Neural crest cell (in vitro differentiated cells): ENCODE measurements at places on chromosomes 1 and 21. TPM values are rescaled to one million over a fixed set of nuclear protein-coding genes. Genes with fewer than 3 reads are reported as not detected.

HES3 gene
- 23.6 and 25.2 TPM in 2 replicates for total RNA-seq

ATAD3C gene
- 0.23 and 0.41 TPM in 2 replicates for total RNA-seq

DNA sequence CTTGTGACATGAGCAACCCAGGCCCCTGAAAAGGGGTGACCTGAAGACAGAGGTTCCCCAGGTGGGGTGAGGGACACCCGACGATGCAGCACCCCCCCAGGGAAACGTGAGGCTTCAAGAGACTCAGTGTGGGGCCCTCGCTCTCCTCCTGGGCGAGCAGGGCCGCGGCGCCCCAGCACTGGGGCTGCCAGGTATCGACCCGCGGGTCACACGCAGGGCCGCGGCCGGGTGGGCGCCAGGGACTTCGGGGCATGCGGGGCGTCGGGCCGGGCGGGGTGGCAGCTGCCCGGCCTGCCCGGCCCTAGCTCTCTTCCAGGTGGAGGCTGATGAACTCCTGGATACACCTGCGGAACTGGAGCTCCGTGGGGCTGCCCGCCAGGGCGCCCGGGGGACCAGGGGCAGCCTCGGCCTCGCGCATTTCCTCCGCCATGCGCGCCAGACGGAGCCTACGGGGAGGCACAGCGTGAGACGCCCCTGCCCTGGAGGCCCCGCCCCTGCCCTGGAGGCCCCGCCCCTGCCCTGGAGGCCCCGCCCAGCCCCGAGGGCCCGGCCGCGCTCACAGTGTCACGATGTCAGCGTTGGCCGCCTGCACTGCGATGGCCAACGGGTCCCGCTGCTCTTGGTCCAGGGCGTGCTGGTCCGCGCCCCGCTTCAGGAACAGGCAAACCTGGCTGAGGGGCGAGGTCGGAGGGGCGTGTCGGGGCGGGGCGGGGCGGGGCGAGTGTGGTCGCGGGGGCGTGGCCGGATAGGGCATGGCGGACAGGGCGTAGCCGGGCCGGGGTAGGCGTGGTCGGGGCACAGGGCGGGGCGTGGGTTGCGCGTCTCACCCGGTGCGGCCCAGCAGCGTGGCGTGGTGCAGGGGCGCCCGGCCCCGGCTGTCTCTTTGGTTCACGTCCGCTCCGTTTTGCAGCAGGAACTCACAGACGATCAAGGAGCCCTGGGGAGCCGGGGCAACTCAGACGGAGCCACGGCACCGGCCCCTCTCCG, 13.3 kb downstream of the SCNN1D start:
- no peak for DNase-seq

DNA sequence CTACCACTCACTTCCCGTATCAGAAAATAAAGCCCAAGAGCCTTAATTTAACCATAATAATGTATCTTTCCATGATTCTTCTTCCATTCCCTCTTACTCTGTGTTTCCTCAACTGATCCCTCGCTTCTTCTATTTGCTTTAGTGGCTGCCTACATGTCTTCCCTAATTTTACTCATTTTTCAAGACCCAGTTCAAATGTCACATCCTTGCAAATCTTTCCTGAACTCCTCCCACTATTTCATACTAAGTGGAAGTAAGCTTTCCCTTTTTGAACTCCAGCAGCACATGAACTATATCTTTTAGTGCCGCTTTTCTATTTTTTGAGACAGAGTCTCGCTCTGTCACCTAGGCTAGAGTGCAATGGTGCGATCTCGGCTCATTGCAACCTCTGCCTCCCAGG, 3.8 kb upstream of the NFYC start:
- DNase-seq: no peak

DNA sequence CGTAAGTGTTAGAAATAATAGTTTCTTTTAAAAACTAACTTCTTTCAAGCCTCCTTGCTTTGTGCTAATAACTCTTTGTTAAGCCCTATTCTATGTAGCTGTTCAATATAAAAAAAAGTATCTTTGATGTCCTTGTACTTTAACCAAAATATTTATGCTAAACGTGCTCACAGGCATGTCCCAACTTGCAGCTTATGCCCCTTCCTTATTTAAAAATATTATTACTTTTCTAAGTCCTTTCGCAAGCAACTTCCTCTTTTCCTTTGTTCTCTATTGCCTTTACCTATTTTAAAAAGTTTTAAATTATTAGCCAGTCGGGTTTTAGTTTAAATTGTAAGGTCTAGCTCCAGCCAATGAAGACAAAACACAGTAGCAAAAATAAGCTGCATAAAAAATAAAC, 43.4 kb upstream of the NBPF3 start:
- DNase-seq: no peak
